Trophoblast cell (in vitro differentiated cells and primary cell): ENCODE measurements at places on chromosomes 3 and 15.
A peak's percentile ranks its signal among the peaks of the same experiment; 100 is the strongest.

GRCh38 chr15:45703670-45704328 lies 69.0 kb downstream of the SQOR start:
- no peak for DNase-seq

- peak; percentile 93 for DNase-seq
These were observed 42.3 kb downstream of the NKIRAS1 start for GRCh38 chr3:23874359-23875112.

GRCh38 chr3:46711760-46712159 lies 5.9 kb downstream of the PRSS50 start:
- DNase-seq: no peak

DNA sequence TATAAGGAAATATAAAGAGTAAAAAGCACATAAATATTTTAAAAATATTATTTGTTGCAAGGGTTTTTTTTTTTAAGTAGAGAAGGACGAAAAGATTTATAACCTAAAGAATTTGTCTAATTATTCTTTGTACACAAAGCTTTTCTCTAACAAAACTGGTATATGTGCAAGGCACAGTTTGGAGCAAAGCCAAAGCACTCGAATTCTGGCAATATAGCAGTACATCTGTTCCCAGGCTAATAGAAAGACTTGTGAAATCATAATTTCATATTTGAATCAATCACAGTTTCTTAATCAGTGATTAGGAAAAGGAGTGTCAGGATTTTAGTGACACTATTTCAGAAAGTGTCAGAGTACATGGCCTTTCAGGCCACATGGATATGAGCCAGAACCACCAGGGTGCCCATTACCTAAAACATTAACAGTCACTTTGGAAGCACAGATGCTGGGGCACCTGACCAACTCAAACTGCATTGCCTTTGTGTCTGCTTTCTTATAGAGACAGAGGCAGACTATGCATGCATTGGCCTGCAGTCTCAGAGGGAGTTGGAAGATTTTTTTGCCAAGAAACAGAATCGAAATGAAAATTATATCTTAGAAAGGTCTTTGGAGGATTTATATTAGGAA lies 651.8 kb upstream of the SGO1 start:
- no peak for DNase-seq

DNA sequence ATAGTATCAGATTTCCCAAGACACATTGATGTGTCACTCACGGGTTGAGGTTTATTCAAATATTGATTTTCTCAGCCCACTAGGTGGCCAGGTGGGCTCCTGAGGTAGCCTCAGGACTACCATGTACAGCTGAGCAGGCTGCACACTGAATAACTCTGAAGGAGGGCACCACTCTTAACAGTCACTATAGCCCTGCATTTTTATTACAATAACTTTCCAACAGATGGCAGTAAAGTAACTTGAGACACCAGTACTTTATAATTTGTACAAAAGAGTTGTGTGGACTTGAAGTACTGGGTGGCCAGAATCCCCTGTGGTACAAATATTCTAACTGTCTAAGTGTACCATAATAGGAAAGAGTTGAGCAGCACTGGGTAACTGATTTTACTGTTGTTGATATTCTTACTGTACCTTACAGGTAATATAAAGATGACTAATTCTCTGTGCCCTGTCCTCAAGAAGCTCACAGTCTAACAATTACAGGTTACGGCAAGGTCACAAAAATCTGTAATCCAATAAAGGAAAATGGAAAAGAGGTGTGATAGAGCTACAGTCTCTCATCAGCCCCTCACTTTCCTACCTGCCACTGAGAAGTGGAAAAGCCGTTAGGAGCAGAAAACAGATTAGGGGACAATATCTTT lies 76.0 kb downstream of the ETFA start:
- DNase-seq: peak; percentile 78

- no peak for DNase-seq
These were observed 1.2 kb upstream of the TM4SF1 start for GRCh38 chr3:149378478-149379309.

GRCh38 chr3:64556046-64556445 lies 131.8 kb downstream of the ADAMTS9 start:
- DNase-seq: no peak

DNA sequence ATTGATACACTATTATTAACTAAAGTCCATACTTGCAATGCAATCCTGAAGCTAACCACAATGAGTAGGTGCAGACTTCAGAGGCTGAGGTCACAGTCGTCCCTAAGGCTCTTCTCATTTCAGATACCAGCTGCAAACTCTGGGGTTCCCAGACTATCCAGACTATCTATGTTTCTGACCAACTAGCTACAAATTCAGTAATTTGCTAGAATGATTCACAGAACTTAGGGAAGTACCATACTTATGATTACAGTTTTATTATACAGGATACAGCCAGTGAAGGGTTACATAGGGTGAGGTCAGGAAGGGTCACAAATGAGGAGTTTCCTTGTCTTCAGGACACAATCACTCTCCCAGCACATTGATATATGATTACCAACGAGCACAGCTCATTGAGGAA lies 36.5 kb downstream of the PPM1L start:
- DNase-seq: no peak

DNA sequence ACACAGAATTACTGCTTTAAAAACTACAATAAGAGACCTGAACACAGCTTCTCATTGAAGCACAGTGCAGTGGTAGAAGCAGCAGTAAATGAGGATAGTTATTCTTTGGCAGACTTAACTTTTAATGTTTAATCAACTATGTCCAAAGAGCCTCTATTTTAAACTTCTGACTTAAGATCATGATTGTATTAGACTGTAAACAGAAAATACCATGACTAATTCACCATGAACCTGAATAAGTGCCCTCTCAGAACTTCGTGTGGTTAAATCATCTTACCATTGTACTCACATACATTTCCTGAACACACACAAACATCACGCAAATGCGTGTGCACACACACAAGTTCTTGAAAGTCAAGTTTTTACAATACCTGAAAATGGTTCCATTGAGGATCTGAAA lies 13.9 kb downstream of the CEP152 start:
- no peak for DNase-seq

DNA sequence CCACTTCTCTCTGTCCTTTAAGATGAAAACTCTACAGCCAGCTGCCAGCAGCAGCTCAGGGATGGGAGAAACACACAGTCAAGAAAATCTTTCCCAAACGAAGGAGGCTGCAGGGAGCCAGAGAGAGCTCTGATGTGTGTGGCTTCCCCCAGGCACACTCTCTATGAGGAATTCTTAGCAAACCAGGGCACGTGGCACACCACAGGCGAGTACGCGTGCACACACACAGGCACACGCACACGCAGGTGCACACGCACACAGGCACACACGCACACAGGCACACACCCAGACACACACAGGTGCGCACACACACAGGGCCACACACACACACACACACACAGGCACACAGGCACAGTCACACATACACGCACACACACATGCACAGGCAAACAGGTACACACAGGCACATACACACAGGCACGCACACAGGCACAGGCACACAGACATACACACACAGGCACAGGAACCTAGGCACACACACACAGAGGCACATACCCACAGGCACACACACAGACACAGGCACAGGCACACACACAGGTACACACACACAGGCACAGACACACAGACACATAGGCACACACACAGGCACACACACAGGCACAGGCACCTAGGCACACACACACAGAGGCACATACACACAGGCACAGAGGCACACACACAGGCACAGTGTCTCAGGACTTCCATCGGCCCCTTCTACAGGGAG lies 91.5 kb upstream of the ATP2B2 start:
- no peak for DNase-seq

GRCh38 chr15:63971427-63971805 lies 74.9 kb downstream of the DAPK2 start:
- no peak for DNase-seq

- DNase-seq: no peak
These were observed 92.8 kb upstream of the FGF12 start for GRCh38 chr3:192820161-192820560.

GRCh38 chr15:51550841-51551240 lies 71.7 kb downstream of the DMXL2 start:
- no peak for DNase-seq

GRCh38 chr3:71131375-71132314 lies 451.9 kb downstream of the FOXP1 start:
- DNase-seq: no peak

- no peak for DNase-seq
These were observed 72.0 kb upstream of the P3H2 start for GRCh38 chr3:190192739-190193138.
